ENCODE measurements at places on chromosomes 7 and 10.

- no peak for DNase-seq
Measured at GRCh38 chr7:76037310-76037709, 10.5 kb downstream of the STYXL1 start.

GRCh38 chr10:73908853-73909539 is 1.9 kb upstream of the PLAU start:
- peak; percentile 93 for DNase-seq

DNA sequence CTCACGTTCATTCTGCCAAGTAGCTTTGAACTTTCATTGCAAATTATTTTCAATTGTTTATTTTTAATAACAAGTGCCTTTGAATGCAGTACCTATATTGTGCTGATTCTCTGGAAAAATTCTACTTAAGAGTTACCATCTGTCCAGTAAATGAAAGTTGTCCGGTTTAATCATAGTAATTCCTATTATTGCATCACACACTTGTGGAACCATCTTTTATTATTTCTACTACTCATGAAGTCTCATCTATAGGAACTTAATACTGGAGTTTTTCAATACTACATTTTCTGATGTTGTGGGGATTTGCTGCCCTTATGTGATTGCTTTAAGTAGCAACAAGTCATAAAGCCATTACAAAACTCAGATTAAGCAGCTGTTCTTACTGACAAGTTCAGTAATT is 16.5 kb upstream of the SKAP2 start:
- no peak for DNase-seq

GRCh38 chr7:70040970-70041766 is 442.9 kb downstream of the AUTS2 start:
- DNase-seq: peak; percentile 57

GRCh38 chr7:82715344-82715743 is 271.8 kb upstream of the CACNA2D1 start:
- DNase-seq: no peak

DNA sequence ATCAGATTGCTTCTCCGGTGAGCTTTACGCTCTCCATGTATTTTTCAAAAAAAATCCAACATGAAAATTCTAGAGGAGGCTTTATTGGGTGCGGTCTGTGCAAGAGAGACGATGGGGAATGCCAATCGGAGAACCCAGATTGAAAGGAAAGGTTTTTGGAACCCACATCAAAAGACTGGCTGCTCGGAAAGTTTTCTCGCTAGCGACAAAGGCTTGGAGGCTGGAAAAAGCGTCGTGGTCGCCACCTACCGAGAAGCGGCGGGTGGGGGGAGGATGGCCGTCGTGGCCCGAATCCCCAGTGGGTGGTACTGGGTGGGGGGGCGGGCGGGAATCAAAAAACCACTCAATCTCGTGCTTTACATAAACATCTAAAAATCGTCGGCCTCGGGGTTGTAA is 1.1 kb upstream of the GTF2I start:
- DNase-seq: peak; percentile 91

DNA sequence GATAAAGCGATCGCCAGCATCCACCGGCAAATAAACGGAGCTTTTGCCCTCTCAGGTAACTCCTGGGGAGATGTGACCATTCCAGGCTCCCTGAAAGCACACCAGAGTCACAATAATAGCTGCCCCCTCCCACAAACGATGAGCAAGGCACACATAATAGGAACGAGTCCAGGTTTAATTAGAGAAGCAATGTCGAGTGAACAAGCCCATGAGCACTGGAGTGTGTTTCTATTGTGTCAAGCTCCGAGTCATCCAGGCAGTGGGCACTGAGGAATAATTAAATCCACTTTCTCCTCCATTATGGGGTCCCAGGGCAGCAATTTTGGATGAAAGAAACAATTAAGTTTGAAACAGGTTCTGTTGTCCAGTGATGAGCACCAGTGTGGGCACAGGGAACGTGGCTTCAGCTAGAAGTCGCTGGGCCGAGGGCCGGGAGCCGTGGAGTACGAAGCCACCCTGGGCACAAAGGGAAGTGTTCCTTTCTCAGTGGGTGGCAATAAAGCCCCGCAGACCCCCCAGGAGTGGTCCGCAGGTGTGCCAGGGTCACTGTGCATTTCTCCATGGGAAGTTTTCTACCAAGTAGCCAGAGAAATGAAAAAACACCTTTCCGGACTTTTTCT is 12.0 kb downstream of the PNLIPRP2 start:
- no peak for DNase-seq

- DNase-seq: no peak
Measured at GRCh38 chr7:100155553-100156317, 2.8 kb downstream of the TRAPPC14 start.

DNA sequence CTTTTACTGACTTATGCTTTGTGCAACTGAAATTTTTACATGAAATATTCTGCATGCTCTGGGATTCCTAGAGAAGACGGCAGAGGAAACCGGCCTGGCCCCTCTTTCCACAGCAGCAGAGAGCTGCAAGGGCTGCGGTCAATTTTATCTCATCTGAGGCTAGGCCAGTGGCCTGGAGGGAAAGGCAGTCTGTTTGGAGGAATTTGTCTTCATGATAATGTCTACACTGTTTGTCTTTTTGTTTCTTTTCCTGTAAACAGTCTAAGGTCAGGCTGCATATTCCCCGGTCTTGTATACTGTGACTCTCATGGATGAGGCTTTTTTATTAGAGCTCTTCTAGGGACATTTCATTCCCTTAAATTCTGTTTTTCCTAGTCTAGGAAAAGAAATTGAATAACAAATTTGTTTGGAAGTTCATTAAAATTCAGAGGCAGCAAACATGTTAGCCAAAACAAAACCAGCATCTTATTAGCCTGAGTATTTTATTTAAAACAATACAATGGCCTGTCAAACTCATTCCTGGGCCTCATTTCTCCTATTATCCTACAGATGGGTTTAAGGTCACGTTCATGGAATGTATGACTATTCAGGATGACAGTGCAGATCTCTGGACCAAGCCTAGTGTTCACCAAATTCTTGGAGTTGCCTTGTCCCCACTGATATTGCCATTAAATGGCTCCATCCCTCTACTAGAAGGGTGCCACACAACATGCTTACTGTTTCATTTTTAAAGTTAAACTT is 26.4 kb downstream of the LAMB4 start:
- DNase-seq: peak; percentile 20

DNA sequence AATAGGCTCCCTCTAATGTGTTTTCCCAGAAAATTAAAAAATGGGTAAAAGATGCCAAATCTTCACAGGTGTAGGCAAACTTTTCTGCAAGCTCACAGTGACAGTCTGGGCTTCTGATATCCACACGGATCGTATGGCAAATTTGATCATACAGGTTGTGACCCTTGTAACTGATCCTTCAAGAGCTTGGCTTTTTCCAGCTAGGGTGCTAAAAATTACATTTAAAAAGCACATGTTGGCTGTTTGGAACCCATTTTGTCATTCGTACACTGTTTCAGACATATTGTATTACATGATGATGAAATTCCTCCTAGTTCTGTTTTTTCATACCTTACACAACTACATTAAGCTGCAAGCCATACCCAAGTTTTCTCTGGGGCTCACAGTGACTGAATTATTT is 138.7 kb downstream of the GFRA1 start:
- DNase-seq: no peak

DNA sequence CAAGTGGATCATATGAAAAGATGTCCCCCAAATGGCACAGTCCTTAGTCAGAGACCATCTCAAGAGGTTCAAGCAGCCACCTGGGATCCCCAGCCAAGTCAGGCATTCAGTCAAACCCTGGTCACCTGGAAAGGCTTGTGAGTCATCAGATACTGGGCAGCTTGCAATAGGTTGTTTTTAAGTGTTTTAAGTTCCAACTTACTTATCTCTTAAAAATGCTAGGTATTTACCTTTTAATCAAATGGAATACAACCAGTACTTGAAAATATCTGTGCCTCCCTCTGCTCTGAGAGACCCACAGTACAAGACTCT is 262.2 kb downstream of the WDR11 start:
- no peak for DNase-seq

DNA sequence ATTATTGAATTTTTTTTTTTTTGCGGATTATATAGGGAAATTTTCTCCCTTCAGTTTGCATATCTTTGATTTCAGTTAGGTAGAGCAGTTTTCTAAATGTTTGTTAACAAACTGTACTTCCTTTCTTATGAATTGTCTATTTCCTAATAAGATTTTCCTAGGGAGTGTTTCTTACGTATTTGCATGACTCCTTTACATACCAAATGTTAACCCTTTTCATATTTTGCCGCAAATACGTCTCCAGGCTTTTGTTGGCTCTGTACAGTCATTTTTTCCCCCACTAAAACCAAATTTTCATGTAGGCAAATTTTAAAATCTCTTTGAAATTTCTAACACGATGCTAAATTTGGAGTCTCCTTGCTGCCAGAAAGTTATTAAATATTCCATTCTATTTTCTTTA is 1.9 kb upstream of the FRAT2 start:
- DNase-seq: no peak

DNA sequence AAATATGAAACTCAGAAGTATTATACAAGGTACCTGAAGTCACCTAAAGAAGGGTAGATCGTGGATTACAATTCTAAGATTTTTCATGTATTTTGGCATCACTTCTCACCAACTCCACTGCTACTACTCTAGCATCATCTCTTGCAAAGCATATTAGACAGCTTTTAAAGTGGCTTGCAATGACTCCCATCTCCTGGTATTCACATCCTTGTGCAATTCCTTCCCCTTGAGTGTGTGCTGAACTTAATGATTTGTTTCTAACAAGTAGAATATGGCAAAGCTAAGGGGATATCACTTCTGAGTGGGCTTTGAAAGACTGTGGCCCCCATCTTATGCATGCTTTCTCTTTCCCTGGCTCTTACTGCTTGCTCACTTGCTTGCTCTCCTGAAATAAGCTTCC is 280.2 kb downstream of the SNX13 start:
- no peak for DNase-seq

DNA sequence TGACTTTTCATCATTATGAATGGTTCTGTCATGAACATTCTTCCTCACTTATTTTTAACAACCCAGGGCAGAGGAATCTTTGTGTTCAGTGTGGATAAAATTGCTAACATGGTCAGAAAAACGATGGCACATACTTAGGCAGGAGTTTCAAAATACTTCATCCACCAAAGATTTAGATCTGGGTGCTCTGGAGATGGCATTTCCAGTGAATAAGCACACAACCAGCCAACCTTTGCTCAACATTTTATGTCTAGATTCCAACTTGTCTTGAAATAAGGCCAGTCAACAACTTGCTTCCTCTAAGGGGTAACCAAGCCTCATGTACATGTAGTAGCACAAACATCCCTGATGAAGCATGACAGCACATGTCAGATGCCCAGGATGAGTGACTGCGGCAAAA is 33.4 kb upstream of the ADRB1 start:
- DNase-seq: no peak

GRCh38 chr10:118457824-118458428 is 115.8 kb upstream of the FAM204A start:
- no peak for DNase-seq

GRCh38 chr10:14592566-14592965 is 182.1 kb downstream of the FAM107B start:
- DNase-seq: no peak

- no peak for DNase-seq
Measured at GRCh38 chr10:68302503-68302823, 29.4 kb upstream of the HNRNPH3 start.

DNA sequence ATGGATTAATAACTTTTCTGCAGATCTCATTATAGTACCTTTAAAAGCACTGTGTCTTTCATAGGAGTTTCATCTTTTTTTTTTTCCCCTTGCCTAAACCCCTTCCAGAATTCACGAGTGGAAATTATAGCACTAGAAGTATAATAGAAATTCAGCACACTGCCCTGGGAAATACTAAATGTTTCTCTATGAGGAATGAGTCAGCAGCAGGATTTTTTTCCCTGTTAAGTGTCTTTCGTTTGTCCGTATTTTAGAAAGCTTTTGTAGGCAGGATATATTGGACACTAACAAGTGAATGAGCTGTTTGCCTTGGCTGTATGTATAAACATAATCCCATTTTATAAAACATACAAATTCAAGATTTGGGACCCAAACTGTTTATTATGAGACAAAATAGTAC is 105.8 kb downstream of the EXOC4 start:
- DNase-seq: no peak

DNA sequence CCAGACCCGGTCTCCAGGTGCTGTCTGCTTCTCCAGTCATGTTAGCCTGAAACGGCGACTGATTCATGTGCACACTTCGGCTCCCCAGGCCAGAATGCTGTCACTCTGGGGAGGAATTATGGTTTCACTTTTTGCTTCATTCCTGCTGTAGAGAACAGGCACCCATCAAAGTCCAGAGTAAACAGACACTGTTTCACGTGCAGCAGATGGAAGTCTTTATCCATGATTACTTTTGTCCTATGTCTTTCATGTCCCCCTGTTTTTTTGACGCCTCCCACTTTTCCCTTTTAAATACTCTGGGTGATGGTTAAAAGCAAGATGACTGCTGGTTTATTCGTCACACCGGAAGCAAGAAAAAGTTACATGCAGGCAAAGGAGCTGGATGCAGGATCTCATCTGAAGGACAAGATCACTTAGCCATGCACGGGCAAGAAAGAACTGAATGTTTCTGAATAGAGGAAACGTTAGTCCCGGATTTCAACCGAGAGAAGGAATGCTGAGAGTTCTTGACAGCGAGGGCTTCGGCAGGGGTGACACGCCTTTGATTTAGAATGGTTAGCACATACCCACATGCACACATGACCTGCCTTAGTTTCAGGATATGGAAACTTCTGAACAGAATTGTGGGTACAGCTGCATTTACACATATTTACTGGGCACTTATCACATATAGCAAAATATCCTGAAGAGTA is 250.0 kb upstream of the KLF6 start:
- no peak for DNase-seq

DNA sequence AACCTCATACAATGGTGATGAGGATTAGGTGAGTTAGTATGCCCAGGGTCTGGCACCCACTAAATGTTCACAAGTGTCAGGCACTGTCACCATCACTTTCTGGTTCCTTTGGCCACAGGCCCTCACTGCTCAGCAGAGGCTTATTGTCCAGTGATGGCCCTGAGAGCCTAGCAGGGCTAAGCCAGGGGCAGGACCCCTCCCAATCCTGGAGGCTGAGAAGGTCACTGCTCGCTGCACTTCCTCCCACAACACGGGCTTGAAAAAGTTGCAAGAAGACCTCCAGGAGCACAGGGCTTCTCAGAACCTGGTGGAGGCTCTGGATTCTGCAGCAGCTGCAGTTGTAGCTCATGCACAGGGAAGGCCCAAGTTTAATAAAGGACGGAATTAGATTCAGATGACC is 48.1 kb downstream of the DRGX start:
- no peak for DNase-seq

- DNase-seq: peak; percentile 91
Measured at GRCh38 chr10:80443531-80443974, 10.6 kb upstream of the TSPAN14 start.

- no peak for DNase-seq
Measured at GRCh38 chr7:130149281-130150139, 55.7 kb downstream of the TMEM209 start.

DNA sequence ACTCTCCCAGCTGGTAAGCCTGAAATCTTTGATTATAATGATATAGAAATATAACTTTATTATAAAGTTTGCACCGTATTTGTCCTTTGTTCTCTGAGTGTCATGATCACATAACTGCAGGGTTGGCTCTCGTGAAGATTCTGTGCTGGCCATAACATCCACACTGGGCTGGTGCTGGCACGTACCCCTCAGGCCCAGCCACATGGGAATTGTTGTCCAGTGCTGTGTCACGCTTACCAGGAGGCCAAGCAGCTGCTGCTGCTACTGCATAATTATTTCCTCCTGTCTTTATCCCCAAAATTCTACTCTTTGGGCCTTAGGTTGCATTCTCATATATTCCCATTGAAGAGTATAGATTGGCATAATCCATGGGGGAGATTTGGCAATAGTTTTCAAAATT is 20.8 kb upstream of the UCN3 start:
- DNase-seq: no peak

GRCh38 chr7:157544980-157545680 is 208.3 kb downstream of the DNAJB6 start:
- no peak for DNase-seq
